ENCODE measurements at places on chromosomes 4 and X.

- no peak for DNase-seq
Measured at GRCh38 chr4:18641334-18641733, 619.8 kb upstream of the LCORL start.

DNA sequence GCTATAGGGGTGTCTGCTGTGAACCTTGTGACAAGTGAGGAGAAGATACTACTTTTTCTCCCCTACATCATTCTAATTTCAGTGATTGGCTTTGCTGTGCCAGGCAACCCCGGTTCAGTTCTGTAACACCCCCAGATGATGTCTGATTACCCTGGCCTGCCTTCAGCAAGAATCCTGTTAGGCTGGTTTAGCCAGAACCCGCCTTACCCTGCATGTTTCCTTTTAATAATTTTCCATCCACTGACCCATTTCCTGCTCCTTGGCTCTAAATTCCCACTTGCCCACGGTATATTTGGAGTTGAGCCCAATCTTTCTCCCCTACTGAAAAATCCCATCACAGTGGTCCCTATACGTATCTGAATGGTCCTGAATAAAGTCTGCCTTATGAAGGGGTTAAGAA lies 46.5 kb upstream of the HPSE start:
- DNase-seq: no peak

DNA sequence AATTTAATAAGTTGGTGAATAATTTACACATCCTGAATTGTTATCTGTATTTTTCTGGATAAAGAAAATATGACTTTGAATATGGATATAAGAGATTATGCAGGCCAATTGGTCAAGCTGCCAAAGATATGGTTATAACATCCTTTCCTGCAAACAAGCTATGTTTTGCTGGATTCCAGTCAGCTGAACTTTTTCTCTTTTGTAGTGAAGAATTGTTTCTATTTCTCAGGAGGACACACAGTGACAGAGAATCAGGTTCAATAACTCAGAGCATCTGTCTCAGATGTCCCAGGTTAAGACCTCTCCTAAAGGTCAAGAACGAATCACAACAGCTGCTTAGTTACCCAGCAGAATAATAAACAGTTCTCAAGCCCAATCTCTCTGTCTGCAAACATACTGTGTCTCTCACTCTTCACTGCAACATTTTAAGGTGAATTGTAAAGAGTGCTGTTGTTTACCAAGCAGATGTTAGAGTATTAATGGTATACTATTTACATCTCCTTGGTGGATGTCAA lies 189.5 kb upstream of the ANKRD50 start:
- DNase-seq: no peak

GRCh38 chrX:12007881-12008280 lies 130.4 kb upstream of the FRMPD4 start:
- DNase-seq: no peak

GRCh38 chr4:151434183-151434860 lies 25.3 kb downstream of the FHIP1A start:
- no peak for DNase-seq

DNA sequence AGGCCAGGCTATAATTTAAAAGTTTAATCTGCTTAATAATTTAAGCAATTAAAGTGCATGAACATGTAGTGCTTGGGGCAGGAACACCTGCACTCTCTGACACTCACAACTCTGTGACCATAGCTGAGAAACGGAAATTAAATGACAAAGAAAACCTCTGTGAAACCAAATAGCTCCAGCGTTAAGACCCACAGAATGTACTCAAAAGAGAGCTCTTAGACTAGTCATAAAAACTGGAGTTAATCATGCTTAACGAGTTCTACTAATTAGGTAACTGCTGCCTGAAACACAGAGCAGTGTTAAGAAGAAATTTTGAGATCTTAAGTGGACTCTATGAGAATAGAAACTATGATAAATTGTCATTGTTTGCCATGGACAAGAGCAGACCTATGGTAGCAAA lies 174.4 kb upstream of the SPIN4 start:
- no peak for DNase-seq

GRCh38 chr4:152875261-152875660 lies 60.9 kb upstream of the FHDC1 start:
- DNase-seq: no peak

DNA sequence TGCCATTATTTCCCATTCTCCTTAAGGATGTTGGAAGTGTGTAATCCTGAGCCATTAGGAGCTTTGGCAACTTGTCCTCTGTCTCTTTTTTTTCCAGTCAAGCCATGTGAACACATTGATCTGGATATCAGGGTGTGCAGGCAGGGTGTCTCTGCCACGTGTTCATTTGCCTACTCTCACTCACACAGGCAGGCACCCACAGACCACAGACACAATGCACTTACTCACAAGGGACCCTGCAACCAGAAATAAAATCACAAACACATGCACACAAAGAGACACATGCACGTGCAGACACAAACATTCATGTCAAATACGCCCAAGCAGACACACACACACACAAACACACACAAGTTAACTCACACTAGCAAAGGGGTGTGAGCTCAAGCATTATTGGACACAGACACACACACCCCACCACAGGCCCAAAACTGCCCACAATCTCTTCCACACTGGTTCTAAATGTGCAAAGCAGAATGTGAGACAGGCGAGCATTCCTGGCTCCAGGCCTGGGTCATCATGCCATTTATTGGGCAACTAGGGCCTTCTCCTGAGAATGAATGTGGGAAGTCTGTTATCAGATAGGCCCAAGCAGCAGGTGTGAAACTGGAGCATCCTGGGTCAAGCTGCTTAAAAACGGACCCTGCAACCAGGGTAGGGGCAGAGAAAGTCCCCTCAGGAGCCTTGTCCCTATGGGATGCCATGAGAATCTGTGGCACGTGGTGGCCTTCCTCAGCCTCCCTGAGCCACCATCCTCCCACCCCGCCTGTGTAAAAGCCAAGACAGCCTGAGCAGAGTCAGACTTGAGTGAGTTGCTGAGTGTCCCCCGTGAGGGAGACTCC lies 63.4 kb downstream of the NBDY start:
- DNase-seq: no peak

- no peak for DNase-seq
Measured at GRCh38 chr4:8726344-8726851, 133.8 kb downstream of the CPZ start.

DNA sequence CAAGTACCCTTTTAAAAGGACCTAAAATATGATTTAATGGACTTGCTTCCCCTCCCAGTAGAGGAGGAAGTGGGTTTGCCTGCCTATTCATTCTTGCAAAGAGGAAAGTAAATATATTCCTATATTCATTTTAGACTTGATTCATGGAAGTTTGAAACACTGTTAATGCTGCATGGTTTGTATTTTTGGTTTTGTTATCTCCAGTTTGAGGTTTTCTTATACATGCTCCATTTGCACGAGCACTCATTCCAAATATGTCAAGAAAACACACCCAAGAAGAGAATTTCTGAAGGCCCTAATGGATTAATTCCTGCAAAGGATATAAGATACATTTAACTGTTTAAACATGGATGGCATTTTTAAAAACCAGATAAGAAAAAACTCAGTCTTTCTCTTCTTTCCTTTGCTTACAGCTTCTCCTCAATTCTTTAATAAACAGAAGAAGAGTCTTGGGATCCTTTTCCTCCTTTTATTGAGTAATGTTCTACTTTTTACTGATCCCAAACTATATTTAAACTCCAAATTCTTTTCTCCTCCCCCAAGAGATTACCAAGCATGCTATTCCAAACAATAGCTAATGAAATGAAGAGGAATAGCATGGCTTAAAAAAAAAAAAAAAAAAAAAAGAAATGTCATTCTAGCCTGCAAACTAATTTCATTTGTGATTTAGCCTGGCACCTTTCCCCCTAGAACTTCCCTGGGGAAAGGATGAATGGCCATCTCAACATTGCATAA lies 54.6 kb upstream of the LDB2 start:
- no peak for DNase-seq

- DNase-seq: no peak
Measured at GRCh38 chr4:76641758-76642157, 206.7 kb downstream of the SHROOM3 start.

All from stimulated activated CD4-positive, alpha-beta T cell treated with anti-CD3 and anti-CD28 coated beads, Interleukin-1b, Interleukin-23, amount 100 ng/mL, for 1 hour (primary cell).